ENCODE measurements at places on chromosomes 16 and 17.

DNA sequence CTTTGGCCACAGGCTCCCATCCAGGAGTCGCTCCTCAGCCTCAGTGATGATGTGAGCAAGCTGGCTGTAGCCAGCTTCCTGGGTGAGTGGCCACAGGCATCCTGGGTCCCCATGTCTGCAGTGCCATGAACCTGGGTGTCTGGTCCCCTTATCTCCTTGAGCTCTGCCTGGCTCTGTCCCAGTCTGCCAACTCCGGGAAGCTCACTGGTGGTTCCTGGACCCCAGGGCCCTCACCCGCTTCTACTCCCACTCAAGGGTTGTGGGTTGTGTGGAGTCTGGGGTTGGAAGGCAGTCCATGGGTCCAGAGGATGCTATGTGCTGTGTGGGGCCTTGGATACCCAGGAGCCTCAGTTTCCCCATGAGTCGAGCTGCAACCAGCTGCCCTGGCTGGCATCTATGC, 11.7 kb upstream of the SMIM5 start:
- no peak for DNase-seq

DNA sequence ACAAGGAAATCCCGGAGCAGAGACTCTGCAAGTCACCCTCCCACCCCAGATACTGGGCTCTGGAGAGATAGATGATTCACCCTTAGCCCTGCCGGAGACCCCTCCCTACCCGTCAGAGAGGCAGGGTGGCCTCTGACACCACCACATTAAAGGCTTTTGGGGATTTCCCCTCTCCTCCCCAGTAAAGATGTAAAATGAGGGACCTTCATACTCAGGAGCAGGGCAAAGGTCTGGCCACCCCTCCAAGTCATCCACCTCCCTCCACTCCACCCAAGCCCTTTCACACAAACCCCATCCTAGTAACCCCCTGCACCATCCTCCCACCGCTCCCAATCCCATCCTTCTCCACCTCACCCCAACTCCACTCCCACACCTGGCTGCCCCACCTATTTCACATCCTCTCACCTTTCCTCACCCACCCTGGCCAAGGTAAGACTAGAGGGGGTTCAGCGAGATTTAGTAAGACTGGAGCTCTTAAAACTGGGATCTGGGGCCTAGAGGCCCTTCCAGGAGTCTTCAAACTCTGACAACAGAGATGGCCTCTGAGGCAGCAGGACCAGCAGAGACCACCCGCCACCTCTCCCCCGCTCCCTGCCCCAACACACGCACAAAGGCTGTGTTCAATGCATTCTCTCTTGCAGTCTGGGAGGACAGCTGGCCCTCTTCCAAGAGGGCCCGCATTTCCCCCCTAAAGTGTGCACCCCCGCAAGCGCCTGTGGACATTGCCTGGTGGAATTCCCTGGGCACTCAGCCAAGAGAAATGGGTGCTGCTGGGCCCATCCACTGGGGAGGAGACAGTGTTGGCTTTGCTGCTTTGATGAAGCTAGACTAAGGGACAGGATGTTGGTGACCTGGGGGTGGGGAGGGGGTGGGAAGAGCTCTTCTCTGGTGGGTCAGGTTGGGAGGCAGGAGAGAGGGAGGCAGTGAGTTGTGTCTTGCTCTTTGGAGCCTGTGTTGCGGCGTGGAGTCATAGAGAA, 1.1 kb downstream of the ABAT start:
- DNase-seq = no peak

DNA sequence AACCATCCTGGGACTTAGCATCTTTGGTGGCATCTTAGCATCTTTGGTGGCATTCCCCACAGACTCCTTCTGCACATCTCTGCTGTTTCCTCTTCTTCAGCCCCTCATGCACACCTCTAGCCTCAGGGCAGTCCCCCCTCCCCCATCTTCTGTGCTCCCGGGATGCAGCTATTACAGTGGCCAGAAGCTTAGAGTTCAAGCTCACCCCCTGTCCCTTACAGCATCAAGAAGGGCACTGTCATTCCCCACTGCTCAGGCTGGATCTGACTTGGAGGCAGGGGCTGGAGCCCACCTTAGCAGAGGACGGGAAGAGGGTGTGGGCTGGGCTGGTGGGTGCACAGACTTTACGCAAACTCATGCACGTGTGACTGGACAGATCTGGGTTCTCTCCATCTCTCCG, 650 bp downstream of the EPN3 start:
- DNase-seq = no peak

DNA sequence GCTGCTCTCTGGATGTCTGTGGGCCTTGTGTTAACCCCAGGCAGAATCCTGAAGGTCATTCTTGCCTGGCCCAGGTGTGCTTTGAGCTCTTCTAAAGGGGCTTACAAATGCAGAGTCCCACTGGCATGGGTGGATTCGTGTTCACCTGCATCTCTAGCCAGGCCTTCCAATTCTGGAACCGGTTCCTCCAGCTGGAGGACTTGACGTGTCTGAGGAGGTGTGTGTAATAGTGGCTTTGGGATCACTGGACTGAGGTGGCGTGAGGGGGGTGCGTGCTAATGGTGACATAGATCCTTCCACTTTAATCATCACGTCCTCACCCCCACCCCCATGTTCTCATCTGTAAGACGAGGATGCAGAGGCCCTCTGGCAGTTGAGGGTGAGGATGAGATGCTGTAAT, 4.8 kb downstream of the GSE1 start:
- DNase-seq = no peak

DNA sequence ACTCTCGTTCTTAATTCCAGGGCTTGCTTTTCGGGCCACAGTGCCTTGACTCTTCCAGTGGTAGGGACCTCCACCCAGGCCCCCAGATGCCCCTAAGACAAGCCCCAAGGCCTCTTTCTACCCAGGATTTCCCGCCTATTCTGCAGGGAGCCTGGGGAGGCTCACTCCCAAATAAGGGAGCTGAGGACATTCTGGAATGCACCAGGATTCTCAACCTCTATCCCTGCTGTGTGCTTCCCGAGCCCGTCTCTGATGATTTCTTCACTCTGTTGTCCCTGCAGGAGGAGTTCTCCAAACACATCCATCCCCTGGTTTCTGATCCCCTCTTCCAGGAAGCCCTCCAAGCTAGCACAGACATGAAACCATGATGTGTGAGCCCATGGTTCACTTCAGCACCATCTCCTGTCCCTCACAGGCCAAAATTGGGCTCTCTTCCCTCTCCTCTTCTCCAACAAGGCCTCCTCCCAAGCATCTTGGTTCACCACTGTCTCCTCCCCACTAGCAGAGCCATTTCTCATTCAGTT, 255.9 kb downstream of the KATNIP start:
- no peak for DNase-seq

GRCh38 chr16:87172632-87173031, 144.6 kb downstream of the C16orf95 start:
- DNase-seq = no peak

GRCh38 chr17:61075988-61076387, 323.7 kb upstream of the TBX2 start:
- no peak for DNase-seq

DNA sequence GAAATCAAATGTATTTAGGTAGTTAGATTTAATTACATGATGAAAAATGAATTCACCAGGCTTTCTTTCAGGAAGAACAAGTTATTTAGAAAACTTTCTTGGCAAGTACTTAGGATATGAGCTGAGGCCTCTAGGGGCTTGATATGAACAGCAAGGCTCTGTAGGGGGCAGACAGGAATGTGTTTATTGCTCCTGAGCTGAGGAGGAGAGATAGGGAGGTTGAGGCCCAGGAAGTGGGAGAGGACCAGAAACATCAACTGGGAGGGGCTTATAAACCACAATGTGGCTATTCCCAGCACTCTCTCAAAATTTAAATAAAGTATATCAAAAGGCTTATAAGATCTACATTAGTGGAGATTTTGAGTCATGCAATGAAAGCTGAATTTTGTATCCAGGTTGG, 154.0 kb upstream of the MAF start:
- no peak for DNase-seq

- no peak for DNase-seq
Measured at GRCh38 chr17:78818932-78819331, 21.7 kb downstream of the USP36 start.

DNA sequence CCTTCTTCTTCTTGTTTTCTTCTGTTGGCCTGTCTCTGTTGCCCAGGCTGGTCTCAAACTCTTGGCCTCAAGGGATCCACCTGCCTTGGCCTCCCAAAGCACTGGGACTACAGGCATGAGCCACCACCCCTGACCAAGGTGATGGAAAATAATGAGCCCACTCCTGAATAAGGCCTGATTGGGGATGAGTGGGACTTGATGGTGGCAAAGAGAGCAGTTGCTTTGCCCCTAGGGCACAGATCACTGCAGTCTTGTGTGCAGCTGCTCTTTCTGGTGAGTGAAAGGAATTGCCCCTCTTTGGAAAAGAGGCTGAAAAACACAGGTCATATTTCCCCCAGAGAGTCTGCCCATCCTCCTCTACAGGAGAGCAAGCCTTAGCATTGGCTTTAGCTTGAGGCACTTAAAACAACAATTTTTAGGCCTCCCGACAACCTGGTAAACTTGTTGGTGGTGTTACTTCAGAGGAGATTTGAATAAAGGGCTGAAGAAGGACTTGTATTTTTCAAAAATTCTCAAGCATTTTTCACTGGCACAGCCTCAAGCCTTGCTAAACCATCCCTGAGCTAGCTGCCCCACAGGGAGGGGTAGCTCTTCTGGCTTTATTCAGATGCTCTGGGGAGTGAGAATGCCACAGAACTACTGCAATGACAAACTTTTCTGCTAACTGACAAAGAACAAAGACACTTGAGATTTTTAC, 6.1 kb upstream of the PDP2 start:
- no peak for DNase-seq

DNA sequence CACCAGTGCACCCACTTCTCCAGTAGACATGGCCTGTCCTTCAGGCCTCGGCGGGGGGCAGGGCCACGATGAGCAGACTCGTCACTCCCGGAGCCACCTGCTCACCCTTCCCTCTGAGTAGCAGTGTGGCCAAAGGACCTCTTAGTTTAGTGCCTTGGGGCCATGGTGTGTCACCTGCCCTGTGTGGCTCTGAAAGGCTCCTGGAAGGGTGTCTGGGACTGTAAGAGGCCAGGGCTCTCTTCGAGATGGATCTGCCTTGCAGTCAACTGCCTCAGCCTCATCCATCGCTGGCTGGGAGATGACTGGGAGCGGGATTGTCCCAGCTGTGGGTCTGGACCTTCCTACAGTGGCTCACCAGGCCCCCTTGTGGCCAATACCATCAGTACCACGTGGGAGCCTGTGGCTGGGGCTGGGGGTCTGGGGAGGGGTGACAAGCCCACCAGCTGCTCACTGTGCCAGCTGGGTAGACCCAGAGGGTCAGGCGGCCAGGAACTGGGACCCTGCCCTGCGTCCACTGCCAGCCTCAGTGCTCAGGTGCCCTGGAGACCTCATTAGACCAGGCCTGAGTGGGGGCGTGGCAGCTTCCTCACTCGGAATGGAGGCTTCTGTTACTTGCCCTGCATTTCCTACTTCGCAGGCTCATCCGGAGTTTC, 133.4 kb downstream of the OR1D5 start:
- no peak for DNase-seq

DNA sequence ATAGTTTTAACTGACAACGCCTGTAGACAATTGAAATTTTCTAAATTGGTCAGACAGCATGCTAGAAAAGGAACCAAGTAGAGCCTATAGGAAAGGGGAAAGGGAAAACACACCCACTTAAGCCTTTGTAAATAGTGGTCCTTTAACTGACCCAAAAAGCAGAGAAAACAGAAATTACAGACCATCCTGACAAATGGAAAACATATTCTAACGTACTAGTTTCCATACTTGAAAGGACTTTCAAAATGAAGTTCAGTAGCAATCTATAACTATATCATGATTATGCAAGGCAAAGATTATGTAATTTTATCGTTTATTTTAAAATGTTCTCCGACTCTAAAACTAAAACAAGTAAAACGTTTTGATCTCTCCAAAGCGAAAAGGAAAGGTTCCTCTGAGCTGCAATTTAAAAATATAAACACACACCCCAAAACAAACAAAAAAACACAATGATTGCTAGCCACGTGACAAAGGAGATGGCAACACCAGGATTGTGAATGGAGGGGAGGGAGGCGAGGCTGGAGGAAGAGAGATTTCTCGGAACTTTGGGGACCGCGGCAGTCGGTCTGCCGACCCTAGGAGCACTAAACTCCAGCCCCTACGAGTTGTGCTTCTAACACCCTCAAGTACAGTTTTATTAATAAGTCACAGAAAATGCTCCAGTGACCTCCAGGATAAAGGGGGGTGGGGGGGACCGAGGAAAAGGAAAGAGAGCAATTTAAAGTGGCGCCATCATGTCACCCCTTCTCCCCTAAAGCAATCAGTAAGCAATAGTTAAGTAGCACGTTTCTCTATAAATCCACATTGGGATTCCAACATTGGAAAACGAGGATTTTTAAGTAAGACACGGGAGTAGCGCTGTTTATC, 1.7 kb downstream of the KANSL1 start:
- DNase-seq = no peak

GRCh38 chr17:48066656-48067055, 18.5 kb downstream of the NFE2L1 start:
- DNase-seq = no peak

- DNase-seq = peak; percentile 77
Measured at GRCh38 chr17:77125432-77125901, 15.3 kb upstream of the SEC14L1 start.

- no peak for DNase-seq
Measured at GRCh38 chr16:22425847-22426246, 51.4 kb upstream of the CDR2 start.

- DNase-seq = no peak
Measured at GRCh38 chr17:10314329-10314728, 58.5 kb downstream of the MYH13 start.

- no peak for DNase-seq
Measured at GRCh38 chr16:54955757-54956156, 25.1 kb downstream of the IRX5 start.

DNA sequence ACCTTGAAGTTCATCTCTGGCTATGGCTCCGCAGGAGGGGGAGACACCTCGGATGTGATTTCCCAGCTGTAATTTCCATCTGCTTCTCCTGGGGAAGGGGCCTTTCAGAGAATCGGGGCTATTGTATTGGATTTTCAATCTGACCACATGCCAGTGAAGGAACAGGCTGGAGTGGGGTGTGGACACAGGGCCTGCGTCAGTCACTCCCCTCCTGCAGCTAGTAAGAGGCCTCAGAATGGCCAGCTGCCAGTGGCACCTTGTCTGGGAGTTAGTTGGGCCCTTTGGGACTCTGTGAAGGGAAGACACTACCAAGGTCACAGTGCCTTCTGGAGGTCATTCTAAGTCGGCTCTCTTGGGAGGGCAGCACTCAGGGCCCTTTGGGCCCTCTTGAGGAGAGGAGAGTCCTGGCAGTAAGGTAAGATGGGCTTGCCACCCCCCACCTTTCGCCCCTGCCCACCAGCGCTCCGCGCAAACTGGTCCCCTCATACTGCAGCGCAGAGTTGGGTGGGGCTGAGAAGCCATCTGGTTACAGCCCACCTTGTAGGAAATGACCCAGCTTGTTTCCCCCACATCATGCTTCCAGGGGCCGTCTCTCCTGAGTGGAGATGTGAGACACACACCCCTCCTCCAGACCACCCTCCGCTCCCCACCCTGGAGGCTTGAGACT, 5.4 kb downstream of the NXPH3 start:
- no peak for DNase-seq

GRCh38 chr17:34692920-34693319, 113.5 kb downstream of the TMEM132E start:
- no peak for DNase-seq

GRCh38 chr17:18140648-18141047, 32.1 kb downstream of the MYO15A start:
- DNase-seq = no peak

GRCh38 chr17:59814276-59814675, 78.5 kb downstream of the TUBD1 start:
- no peak for DNase-seq

Data from T1000 (cell line).